ENCODE measurements at places on chromosomes 5 and 9. TPM values are rescaled to one million over a fixed set of nuclear protein-coding genes. Genes with fewer than 3 reads are reported as not detected.
A peak's percentile ranks its signal among the peaks of the same experiment; 100 is the strongest.

DNA sequence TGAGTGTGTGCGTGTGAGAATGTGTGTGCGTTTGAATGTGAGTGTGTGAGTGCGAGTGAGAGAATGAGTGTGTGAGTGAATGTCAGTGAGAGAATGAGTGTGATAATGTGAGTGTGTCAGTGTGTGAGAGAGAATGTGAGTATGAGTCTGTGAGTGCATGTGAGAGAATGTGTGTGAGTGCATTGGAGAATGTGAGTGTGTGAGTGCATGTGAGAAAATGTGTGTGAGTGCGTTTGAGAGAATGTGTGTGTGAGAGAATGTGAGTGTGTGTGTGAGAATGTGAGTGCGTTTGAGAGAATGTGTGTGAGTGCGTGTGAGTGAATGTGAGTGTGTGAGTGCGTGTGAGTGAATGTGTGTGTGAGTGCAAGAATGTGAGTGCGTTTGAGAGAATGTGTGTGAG, 39.0 kb upstream of the LHX2 start:
- DNase-seq: no peak

DNA sequence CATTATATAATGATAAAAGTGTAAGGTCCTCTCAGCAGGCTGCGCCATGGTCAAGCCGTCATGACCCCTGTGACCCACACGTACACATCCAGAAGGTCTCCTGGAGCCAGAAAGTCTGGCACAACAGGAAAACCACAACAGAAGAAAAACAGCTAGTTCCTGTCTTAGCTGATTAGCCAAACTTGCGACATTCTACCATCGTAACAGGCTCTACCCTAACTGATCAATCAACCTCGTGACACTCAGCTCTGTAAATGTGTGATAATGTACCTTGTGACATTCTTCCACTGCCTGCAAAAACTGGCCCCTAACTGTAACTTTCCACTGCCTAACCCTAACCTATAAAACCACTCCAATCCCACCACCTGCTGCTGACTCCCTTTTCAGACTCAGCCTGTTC, 316.4 kb upstream of the TUSC1 start:
- no peak for DNase-seq

- no peak for DNase-seq
Observed at GRCh38 chr5:161446655-161447054, 99.9 kb downstream of the GABRB2 start.

GRCh38 chr5:34606101-34606500, 50.0 kb upstream of the RAI14 start:
- DNase-seq: no peak

- peak; percentile 67 for DNase-seq
Observed at GRCh38 chr5:33892620-33893137, 889 bp upstream of the ADAMTS12 start.

- no peak for DNase-seq
Observed at GRCh38 chr5:72221099-72221498, 98.9 kb downstream of the MRPS27 start.

DNA sequence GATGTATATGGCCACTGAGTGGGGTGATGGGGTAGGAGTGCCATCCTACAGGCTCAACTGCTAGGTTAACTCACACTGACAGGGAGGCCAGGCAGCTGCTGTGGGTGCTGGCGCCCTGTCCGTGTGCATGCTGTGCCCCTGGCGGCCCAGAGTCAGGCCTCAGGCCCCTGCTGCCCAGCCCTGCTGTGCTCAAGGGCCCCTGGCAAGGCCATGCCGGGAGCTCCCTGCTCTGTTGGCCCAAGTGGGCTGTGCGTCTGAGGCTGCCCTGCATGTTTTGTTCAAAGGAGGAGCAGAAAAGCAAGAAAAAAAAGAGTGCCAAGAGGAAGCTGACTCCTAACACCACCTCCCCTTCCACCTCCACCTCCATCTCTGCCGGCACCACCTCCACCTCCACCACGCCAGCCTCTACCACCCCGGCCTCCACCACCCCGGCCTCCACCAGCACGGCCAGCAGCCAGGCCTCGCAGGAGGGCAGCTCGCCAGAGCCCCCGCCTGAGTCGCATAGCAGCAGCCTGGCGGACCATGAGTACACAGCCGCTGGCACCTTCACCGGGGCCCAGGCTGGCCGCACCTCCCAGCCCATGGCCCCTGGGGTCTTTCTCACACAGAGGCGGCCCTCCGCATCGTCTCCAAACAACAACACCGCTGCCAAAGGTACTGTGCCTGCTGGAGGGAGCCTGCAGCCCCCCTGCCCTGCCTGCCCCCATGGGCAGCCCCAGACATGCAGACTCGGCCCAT, 100.1 kb downstream of the PHF2 start:
- peak; percentile 54 for DNase-seq

DNA sequence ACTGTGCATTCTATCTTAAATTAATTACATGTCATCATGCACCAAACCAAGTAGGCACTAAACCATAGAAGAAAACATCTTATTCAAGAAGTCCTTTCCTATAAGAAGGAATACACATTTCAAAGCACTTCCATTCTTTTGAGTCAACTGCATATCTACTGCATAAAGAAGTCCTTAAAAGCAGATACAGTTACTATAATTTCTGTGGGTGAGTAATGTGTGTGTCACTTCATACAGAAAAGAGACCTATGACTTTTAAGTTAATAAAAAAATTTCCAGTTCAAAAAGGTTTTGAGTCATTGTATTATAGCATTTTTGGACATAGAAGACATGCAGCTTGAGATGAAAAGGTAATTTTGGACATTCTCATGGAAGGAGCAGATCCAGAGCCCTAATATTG, 125.0 kb downstream of the DTWD2 start:
- DNase-seq: no peak

GRCh38 chr5:60835554-60835953, 8.5 kb downstream of the ELOVL7 start:
- no peak for DNase-seq

GRCh38 chr5:643351-643801, 31.2 kb downstream of the CEP72 start:
- DNase-seq: no peak

GRCh38 chr5:78405829-78406750, 45.7 kb downstream of the SCAMP1 start:
- no peak for DNase-seq

GRCh38 chr9:6239048-6239461, 23.4 kb downstream of the IL33 start:
- no peak for DNase-seq

GRCh38 chr9:117733465-117733864, 29.3 kb downstream of the TLR4 start:
- DNase-seq: no peak

DNA sequence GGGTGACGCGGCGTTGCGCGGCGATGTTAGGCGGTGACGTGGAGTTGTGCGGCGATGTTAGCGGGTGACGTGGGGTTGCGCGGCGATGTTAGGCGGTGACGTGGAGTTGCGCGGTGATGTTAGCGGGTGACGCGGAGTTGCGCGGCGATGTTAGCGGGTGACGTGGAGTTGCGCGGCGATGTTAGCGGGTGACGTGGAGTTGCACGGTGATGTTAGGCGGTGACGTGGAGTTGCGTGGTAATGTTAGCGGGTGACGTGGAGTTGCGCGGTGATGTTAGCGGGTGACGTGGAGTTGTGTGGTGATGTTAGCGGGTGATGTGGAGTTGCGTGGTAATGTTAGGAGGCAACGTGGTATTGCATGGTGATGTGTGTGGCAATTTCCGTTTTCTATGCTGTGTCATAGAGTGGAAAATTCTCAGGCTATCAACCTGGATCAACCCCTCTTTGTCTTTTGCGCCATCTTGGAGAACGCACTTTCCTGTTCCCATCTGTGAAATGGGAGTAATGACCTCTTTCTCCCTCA, 76.0 kb downstream of the ANKRD33B start:
- DNase-seq: no peak

GRCh38 chr5:11182441-11183080, 421.5 kb upstream of the DAP start:
- DNase-seq: no peak

The TRIM7 gene
- total RNA-seq: 5.8 TPM

The MCCC2 gene
- total RNA-seq: 52.7 TPM

The ACSL6 gene
- total RNA-seq: 3.0 TPM

The SOX30 gene
- total RNA-seq: 0.25 TPM

The IL9 gene
- not detected for total RNA-seq

The CARTPT gene
- total RNA-seq: not detected

The LRRC70 gene
- total RNA-seq: 1.8 TPM

The IL13 gene
- total RNA-seq: not detected

The TMEM215 gene
- total RNA-seq: 0.11 TPM
